Endothelial cell (in vitro differentiated cells): ENCODE measurements at places on chromosomes 1 and 21.

DNA sequence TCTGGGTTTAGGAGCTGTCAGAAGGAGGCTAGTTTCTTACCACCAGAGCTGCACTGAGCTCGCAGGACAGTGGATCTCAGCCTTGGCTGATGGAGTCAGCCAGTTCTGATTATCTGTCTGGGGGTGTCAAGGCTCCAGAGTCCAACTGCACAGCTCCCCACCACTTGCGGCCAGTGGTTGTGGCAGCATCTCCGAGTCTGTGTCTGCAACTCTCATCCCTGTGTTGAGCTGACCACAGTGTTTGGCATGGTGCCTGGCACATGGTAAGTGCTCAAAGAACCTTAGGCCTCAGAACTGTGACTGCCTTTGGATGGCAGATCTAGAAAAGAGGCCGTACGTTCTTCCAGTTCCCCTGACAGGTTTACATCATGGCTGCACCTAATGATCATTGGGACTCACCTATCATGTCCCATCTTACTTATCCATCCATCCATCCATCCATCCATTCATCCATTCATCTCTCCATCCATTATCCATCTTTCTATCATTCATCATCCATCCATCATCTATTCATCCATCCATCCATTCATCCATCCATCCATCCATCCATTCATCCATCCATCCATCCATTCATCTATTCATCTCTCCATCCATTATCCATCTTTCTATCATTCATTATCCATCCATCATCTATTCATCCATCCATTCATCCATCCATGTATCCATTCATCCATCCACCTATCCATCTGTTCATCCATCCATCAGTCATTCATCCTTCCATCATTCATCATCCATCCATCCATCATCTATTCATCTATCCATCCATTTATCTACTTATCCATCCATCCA is 114.5 kb downstream of the CRYAA start:
- DNase-seq: no peak

- DNase-seq: no peak
Observed at GRCh38 chr1:211985556-211986264, 49.6 kb downstream of the INTS7 start.

DNA sequence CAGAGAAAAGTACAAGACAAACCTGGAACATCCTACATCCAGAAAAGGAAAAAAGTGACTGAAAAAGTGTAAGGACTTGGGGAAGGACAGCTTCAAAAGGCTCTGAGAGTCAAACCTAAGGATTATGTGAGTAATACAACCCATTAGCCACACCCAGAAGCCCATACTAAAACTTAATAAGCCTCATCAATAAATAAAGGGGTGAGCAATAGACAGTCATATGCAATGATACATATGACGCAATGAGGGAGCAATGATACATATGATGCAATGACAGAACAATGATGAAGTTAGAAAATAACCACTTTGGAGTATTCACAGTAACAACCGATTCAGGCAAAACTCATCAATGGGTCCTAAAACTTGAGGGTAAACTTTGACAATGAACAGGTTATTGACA is 50.1 kb downstream of the BRWD1 start:
- no peak for DNase-seq

DNA sequence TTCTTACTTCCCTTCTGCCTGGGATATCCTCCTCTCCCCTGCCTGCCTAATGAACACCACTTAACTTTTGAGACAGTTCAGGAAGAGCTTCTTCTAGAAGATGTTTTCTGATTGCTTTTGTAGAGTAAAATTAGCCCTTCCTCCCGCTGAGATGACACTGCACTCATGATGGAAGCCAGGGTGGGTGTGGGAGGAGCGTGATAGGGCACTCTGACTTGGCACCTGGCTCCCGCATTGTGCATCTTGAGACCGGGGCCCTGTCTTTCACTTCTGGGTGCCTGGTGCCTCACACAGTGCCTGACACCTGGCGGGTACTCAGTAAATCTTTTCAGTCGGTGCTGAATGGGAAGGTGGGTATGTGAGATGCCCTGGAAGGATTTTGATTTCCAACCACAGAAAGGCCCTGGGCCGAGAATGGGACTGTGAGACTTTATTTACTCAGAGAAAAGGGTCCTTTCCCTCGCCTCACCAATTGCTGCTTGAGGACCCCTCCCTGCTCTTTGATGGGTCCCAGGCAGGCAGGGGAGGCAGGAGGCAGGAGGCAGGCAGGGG is 6.8 kb downstream of the THEM5 start:
- no peak for DNase-seq

GRCh38 chr21:43574741-43575472 is 84.4 kb downstream of the HSF2BP start:
- DNase-seq: no peak

- DNase-seq: no peak
Observed at GRCh38 chr21:45954261-45954660, 27.3 kb upstream of the COL6A1 start.

GRCh38 chr1:233844275-233844674 is 60.2 kb upstream of the SLC35F3 start:
- no peak for DNase-seq

DNA sequence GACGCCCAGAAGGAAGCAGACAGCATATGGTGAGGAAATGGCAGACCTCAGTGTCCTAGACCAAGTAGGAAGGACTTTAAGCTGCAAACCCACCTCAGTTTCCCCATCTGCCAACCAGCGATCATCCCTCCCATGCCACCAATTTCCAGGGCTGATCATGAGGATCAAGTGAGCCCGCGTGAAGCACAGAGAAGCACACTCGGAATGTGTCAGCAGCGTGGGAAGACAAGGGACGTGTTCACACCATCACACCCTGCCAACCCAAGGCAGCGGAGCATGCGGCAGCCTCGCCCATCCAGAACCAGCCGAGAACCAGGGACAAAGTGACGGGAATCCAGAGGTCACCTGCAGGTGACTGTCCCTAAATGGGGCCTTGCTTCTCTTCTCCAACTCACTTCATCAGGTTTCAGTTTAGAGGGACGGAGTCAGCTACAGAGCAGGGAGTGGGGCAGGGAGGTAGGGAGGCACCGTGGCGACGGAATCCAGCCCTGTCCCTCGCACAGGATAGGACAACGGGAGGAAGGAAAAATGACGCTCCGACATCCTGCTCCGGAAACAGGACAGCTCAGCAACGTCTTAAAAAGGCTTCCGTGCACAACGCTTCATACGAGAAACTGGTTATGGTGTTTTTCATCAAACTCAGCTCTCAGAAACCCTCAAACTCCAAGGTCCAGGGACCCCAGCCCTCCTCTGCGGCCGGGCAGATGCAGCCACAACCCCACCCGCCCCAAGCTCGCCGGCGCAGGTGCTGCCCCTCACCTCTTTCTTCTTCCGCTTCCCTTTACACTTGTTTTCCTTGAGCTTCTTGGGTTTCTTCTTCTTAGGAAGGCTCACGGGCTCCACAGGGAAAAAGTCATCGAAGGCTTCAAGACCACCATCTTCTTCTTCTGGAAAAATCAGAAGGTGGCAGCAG is 12.5 kb downstream of the CHD5 start:
- DNase-seq: no peak

DNA sequence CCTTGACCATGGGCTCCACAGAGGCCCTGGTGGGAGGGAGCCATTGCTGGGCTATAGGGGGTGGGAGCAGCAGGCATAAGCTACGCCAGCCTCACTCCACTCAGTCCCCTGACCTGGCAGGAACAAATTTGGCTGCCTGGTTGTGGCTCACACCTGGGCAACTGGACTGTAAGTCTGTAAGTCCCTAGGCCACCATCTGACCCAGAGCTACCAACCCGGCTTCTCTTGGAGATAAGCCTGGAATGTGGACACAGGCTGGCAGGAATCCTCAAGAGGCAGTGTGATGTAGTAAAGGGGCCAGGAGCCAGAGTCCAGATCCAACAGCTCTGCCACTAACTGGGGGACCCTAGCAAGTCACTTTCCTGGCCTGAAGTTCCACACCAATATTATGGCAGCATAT is 11.4 kb downstream of the NCF2 start:
- no peak for DNase-seq

DNA sequence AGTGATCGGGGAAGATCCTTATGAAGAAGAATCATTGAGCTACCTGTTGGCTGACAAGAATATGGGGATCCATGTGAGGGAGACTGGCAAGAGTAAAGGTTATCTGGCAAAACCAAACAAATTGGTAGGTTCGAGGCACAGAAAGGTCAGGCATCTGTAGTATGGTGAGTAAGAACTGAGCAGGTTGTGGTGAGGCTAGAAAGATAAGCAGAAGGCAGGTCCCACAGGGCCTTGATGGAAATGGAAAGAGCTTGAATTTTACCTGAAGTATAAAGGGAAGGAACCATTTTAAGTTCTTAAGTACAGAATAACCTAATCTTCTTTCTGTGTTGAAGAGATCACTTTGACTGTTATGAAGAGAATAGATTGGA is 11.1 kb downstream of the PTPRC start:
- no peak for DNase-seq

DNA sequence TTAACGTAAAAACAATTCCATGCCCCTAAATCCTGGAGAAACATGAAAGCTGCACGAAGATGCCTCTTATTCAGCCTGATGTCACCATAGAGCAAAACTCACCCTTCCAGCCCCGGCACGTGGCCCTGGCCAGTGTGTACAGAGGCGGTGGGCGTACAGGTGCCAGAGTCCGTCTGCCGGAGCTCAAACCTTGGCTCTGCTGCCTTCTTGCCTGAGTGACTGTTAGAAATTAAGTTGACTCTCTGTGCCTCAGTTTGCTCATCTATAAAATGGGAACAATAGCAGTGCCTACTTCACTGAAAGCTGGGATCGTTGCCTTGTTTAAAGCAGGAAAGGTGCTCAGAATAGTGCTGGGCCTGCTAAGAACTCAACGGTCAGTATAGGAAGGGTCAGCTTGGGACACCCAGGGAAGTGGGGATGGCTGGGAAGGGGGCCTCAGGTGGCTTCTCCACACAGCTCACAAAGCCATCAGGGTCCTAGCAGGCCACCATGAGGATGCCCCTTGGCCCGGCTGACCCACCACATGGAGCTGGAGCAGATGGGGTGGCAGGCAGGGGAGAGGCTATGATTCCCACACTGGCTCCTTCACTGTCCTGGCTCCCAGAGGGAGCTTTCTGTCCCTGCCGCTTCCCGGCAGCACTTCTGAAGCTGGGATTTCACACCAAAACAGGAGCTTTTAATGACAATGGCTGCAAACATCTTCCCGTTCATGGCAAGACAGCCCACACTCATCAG is 237.2 kb downstream of the NPHP4 start:
- no peak for DNase-seq

DNA sequence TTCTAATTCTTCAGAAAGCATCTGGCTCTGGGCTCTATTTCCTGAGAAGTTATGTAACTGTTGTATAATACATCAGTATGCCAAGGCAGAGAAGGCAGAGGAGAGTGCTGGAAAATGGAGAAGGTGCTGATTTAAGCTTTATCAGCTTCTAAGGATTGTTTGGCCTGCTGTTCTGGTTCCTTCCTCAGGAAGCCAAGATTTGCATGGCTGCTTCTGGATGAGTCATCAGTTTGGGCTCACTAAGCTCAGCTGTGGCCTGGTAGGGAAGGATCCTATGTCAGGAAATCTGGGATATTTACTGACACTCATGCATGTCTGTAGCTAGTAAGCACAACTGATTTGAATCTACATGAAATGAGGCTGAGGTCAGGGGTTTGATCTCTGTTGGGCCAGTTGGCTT is 73.2 kb upstream of the ADGRL4 start:
- DNase-seq: peak; percentile 51

- DNase-seq: no peak
Observed at GRCh38 chr1:52771384-52771783, 45.1 kb downstream of the ZYG11B start.
